ENCODE measurements at places on chromosomes 1 and 21.
A peak's percentile ranks its signal among the peaks of the same experiment; 100 is the strongest.

DNA sequence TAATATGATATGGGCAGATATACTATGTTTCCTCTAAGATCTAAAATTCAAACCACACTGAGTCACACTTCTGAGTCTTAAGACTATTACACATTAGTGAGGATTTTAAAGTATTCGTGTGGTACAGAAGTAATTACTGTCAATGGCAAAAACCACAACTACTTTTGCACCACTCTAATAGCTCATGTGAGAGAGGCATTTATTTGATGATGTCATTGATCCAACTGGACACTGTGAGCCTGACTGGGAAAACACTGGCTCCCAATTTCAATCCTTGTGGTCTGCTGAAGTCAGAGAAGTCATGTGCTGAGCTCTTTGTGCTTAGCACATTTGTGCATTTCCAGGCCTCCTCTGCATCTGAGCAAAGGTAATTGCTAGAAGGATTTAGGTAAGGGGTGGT is 377.8 kb downstream of the USH2A start:
- no peak for DNase-seq

DNA sequence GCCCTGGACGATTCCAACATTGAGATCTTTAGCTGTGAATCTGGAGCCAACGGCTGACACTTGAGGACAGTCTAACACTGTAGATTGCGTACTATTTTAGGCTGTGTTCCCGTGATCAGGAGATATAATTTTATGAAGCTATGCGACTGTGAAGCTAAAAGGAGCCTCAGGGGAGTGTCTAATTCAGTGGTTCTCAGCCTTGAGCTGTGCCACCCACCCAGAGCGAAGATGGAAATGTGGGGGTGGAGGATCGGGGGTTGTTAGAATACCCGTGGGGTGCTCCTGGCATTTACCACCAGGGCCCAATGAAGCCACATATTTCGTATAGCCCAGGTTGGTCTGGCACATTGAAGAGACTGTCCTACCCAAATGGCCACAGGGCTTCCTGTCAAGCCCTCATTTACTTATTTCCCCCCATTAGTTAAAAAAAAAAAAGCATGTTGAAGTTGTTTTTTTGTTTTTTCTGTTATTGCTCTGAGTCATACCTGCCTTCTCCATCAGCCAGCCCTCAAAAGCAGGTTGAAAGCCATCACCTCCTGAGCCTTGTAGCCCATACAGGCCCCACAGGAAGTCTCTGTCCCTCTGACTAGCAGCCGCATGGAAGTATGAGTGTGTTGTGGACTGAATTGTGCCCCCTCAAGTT is 141.7 kb downstream of the GALNT2 start:
- DNase-seq = no peak

- peak; percentile 50 for DNase-seq
Measured at GRCh38 chr21:29293495-29293894, 5.2 kb upstream of the BACH1 start.

GRCh38 chr21:45894450-45894825 is 87.1 kb upstream of the COL6A1 start:
- no peak for DNase-seq

GRCh38 chr21:44815225-44815624 is 2.6 kb downstream of the SUMO3 start:
- no peak for DNase-seq

DNA sequence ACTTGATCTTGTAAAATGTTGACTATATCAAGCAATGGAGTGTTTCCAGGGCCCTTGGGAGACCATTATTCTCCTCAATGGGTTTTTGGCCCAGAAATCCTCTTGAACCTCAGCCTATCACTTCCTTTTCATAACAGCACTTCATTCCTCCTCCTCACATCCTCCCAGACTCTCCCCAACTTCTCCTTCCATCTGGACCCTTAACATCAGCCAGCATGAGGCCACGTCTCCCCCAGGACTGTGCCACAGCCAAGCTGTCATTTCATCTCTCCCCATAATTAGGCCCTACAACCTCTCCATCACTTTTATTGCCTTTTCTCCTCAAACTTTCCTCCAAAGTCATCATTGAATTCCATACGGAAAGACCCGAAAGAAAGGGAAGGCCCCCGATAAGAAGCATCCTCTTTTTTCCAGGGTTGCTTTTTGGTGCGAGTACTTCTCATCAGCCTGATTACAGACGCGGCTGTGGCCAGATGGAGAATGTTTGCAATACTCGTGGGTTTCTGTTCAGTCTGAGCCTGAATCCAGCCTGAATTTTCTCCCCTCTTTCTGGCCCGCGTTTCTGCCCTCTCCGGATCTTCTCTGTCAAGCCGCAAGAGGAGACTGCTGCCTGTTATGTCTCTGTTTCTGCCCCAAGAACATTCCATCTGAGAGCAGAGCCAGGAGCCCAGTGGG is 52.7 kb upstream of the SLC25A33 start:
- no peak for DNase-seq

- DNase-seq = no peak
Measured at GRCh38 chr1:54064299-54064698, 10.9 kb downstream of the TCEANC2 start.

DNA sequence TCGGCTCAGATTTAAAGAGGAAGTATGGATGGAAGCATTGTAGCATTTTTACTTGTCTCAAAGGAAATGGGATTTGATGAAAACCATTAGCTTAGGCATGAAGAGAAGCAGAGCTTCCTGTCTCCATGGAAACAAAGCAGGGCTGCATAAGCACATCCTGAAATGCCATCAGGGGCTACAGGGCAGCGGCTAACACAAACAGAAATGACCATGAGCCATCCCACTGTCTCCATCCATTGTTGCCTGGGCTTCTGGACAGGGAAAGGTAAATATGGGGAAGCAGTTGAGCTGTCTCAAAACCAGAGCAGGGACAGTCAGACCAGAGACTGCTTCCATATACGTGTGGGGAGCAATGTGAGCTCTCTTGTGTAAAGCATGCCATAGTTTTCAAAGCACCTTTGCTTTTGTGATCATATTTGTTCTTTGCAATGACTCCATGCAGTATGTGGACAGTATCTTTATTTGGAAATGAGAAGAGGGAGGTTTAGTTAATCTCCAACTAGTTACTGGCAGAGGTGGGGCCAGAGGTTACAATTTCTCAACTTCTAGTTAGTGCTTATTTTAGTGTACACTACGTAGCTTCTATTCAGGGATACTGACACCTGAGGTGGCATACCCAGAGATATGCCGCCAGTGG is 176.1 kb downstream of the CACNA1E start:
- DNase-seq = no peak

GRCh38 chr1:40856656-40857302 is 5.4 kb downstream of the CITED4 start:
- DNase-seq = no peak

- DNase-seq = no peak
Measured at GRCh38 chr1:32116531-32116930, 8.7 kb downstream of the KPNA6 start.

DNA sequence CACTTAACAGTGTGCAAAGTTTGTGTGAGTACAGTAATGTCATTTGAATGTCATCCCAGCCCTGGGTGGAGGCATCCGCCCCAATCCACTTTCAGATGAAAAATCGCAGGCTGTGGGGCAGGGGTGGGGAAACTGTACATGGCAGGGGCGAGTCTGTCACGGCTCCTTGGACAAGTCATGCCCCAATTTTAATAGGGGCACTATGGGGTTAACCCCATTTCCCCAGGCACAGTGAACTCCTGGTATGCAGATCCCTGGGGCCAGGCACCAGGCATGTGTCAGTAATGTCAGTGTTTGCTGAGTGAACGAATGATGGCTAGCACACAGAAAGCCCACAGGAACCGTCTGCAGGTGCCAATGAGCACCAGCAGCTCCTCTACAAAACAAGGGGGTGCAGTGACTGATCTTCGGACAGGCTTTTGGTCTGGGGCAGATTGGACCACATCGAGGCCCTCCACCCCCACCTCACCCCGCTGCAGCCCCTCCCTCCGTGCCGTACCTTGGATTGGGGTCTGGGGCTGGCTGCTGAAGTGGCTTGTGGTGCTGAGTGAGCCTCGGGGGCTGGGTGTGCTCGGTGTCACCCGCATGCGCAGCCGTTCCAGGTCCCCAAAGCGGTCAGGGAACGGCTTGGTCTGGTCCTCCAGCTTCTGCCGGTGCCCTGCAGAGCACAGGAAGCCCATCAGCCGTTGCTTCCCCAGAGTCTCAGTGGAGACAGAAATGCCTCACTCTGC is 23.2 kb downstream of the RUNX3 start:
- no peak for DNase-seq

- no peak for DNase-seq
Measured at GRCh38 chr1:19612530-19612929, 31.6 kb upstream of the NBL1 start.

DNA sequence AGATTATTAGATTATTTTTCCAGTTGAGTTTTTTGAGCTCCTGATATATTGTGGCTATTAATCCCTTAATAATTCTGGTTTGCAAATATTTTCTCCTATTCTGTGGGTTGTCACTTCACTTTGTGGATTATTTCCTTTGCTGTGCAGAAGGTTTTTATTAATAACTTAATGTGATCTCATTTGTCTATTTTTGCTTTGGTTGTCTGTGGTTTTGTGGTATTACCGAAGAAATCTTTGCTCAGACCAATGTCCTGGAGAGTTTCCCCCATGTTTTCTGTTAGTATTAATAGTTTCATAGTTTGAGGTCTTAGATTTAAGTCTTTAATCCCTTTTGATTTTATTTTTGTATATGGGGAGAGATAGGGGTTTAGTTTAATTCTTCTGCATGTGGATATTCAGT is 7.1 kb upstream of the TBX19 start:
- DNase-seq = no peak

DNA sequence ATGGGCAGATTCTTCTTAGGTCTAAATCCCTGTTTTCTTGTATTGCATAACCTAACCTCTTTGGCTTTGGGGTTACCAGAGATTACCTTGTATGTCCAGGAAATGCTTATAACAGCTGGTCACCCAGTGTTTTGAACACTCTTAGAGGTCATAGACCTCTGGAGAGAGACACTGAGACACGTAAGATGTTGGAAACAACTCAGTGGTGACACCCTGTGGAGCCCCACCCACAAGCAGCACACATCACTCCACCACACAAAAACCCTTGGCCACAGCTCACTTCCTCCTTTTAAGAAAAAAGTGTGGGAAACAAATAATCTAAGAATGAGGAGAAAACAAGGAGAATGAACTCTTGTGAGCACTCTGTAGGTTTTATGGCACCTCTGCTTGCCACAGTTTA is 26.3 kb upstream of the CYP4B1 start:
- no peak for DNase-seq

- DNase-seq = no peak
Measured at GRCh38 chr1:183279835-183280234, 93.8 kb downstream of the LAMC2 start.

DNA sequence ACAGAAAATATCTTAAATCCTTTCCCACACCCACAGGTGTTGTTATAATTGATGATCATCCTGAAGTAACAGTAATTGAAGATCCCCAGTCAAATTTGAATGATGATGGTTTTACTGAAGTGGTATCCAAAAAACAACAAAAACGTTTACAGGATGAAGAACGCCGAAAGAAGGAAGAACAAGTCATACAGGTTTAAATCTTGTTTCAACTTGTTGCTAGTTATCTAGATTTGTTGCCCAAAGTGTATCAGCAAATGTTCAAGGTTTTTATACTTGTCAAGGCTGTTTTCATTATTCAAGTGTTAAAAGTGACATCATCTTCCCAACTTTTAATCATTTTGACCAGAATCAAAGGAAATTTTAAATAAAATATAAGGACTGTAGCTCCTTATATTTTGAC is 64.7 kb downstream of the PRRC2C start:
- no peak for DNase-seq

GRCh38 chr1:92494485-92495141 is 7.9 kb upstream of the GFI1 start:
- DNase-seq = no peak

- DNase-seq = no peak
Measured at GRCh38 chr1:14778898-14779865, 180.7 kb downstream of the KAZN start.

DNA sequence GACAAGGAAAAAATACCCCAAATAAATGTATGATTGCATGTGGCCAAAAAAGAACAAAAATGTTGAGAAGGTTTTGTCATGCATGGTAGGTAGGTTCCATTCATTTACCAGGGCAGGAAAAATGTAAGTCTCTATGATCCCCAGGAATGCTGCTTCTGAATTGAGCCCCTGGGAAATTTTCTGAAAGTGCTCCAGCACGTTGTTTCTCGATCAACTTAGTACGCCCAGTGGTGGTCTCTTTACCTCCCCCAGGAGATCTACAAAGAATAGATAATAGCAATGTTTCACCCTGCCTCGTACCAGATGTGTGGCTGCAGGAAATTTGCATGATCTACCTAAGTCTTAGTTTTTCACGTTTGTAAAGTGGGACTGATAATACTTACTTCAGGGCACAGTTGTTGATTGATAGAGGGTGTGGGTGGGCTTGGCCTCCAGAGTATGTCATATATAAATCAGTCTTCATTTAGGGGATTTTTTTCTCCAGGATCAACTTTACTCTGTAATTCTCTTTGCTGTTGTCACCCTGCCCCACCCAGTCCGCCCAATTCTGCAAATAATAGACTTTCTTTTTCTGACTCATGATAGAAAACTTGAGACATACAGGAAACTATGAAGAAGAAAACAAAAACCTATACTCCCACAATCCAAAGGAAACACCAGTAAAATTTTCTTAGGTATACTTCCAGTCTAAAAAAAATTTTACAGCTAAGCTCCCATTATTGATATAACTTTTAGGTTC is 462.0 kb upstream of the RUNX1 start:
- no peak for DNase-seq

- no peak for DNase-seq
Measured at GRCh38 chr1:241022366-241022765, 334.6 kb downstream of the RGS7 start.

DNA sequence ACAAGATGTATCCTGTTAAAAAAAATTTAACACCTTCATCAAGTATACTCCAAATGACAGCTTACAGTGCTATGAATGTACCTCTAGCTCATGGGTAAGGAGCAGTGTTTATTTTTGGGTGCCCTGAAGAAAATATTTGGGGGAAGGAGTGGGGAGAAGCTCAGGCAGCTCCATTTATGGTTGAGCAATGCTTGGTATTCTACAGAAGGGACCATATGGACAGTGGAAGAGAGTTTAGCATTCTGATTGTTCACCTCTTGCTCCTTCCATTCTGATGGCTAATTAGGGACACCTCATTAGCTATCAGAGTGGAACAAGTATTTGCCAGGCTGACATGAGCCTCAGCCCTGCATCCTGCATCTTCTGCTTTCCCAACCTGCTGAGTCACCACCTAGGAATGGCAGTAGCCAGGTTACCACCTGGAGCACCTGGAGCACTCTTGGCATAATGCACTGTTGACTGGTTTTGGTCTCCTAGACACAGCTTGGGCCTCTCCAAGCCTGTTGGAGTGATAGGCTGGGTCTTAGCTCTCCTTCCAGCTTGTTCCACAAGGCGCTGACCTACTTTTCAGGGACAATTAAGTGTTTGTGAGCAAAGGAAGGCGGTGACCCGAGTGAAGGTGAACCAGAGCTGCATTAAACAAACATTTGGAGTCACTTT is 62.0 kb upstream of the MACF1 start:
- DNase-seq = no peak

DNA sequence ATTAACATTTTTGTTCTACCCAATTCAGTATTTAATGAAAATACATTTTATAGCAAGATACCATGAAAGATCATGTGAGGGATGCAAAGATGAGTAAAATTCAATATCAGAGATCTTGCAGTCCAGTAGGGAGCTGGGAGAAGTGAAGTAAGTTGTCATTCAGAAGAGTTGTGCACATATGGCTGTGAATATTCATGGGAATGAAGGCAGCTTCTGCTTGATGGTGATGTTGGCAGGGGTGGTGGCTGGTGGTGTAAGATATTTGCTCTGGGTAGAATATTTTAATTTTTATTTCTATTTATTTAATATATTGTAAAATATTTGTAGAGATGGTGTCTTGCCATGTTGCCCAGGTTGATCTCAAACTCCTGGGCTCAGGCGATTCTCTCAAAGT is 72.0 kb upstream of the GCLM start:
- DNase-seq = no peak

GRCh38 chr1:213683529-213683928 is 304.2 kb upstream of the PROX1 start:
- no peak for DNase-seq
